Stimulated activated CD4-positive, alpha-beta T cell treated with anti-CD3 and anti-CD28 coated beads, TNF-alpha, amount 100 ng/mL, for 1 hour (primary cell): ENCODE measurements at places on chromosomes 2 and 18.

DNA sequence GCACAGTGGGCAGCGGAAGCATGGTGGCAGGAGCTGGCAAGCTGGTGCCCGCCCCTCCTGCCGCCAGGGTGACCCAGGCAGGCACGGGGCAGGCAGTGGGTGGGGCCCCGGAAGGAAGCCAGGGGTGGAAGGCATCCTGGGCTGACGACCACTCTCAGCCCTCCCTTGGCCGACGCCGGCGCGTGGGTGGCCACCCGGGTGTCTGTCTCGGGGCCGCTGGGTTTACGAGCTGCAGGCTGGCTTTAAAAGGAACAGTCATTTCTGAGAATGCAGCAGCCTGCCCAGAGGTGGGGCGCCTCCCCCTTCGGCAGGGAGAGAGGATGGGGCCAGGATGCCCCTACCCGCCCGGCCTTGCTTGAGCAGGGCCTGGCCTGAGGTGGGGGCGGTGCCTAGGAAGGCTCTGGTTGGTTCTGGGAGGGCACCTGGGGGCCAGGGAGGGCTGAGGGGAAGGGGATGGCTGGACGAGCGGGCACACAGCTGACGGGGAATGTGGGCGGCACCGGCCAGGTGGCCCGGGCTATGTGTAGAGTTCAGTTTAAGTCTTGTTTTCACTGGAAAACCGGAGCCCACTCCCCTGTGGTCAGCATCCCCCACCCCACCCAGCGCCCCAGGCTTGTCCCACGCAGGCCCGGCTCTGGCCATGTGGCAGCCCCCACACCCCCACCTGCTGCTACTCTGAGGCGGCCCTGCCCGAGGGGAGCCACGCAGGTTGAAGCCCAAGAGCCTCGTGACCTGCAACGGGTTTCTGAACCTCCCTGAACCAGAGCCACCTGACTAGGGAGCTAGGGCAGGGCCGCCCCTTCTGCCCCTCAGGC is 6.3 kb downstream of the BOK start:
- DNase-seq = no peak

- no peak for DNase-seq
These were observed 24.6 kb downstream of the KIF1A start for GRCh38 chr2:240795454-240795853.

GRCh38 chr2:29139152-29139551 is 23.9 kb downstream of the CLIP4 start:
- DNase-seq = no peak

- DNase-seq = no peak
These were observed 358.5 kb downstream of the ZNF804A start for GRCh38 chr2:184956856-184957255.

GRCh38 chr18:3458378-3458777 is 8.4 kb downstream of the TGIF1 start:
- no peak for DNase-seq
